ENCODE measurements at places on chromosomes 1 and 21.

DNA sequence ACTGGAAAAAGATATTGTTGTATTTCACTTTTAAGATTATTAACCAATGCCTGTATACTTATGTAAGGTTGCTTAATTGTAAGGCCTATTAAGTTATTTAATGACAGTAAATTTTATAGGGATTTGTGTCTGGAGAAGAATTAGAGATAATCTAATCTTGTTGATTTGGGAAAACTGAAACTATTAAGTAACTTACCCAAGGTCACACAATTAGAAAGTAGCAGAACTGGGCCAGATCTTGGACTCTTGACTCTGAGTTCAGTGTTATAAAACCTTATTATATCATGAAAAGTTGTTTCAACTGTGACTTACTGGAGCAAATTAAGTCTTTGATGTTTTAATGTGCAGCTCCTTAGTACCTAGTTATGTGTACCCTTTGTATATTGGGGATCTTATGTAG lies 38.5 kb downstream of the CAMTA1 start:
- DNase-seq = no peak

DNA sequence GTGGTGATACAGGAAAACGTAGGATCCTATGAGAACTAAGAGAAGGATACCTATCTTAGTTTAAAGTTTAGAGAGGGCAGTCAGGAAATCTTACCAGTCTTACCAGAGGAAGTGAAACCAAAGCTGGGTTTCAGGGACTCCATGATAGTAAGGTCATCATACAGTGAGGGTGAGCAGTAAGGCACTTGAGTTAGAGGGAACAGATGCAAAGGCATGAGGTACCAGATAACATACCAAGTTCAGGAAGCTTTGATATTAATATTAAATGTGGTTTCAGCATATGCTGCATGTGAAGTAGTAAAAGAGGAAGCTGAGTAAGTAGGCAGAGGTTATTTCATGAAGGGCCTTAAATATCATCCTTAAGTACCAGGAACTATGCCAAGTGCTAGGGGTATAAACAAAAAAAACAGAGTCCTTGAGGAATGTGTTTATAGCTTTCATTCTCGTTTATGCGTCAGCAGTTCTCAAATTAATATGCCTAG lies 16.9 kb downstream of the ATG4C start:
- DNase-seq = no peak

GRCh38 chr1:71097428-71097827 lies 16.6 kb upstream of the ZRANB2 start:
- DNase-seq = no peak

GRCh38 chr1:89453123-89453972 lies 71.3 kb upstream of the LRRC8B start:
- no peak for DNase-seq

- DNase-seq = no peak
These were observed at the start of gene AGT for GRCh38 chr1:230713915-230714764. TSS of gene AGT (minus strand) at chr1:230714122. CDS start at chr1:230710823, 3,299 bp downstream.

DNA sequence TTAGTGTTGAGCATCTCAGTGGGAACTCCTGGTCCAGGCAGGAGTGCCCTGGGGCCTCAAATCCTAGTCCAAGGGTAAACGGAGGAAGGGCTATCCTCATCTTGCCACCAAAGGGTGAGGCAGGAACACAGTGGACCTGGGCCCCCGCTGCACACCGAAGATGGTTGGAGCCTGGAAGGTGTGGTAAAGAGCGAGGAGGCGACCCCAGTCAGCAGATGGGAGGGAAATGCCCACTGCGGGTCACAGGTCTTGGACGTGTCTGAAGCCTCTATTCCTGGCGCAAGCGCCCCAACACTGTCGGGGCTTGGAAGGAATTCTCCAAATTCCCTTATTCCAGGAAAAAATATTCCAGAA lies 38.5 kb upstream of the SYNC start:
- DNase-seq = no peak

- no peak for DNase-seq
These were observed 23.8 kb downstream of the FH start for GRCh38 chr1:241495741-241496140.

GRCh38 chr1:29698033-29698432 lies 461.7 kb downstream of the PTPRU start:
- DNase-seq = peak; percentile 80

DNA sequence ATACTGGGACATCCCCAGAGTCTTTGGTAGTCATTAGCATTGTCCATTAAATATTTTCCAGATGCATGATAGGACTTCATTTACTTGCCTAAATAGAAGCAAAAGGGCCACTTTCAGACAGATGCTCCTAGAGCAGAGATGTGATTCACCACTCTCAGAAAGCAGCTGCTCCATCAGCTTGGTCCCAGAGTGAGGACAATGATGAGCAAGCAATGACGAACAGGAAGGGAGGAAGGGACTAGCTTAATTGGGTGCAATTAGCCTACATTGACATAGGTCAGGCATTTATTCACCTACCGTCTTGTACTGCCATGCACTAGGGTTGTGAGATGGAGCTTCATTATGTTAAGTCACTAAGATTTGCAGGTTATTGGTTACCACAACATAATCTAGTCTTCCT lies 85.1 kb upstream of the PLXNA2 start:
- no peak for DNase-seq

DNA sequence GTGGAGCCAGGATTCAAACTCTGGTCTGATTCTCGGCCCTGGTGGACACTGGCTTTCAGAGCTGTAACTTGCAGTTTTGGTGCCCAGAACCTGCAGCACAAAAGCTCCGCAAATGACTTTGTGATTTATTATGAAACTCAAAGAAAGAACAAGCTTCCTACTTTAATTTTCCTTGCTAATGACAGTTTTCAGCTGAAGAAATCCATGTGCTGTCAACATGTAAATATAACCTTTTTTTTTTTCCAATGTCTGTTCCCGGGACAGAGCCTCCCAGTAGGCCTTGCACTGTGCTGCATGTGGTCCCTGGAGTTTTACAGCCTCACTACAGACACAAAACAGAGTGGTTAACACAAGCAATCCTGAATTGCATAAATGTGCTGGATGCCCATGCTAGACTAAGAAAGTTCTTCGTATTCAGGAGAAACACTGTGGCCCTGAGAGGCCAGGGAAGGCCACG lies 62.3 kb upstream of the ANGPTL1 start:
- DNase-seq = no peak

- DNase-seq = no peak
These were observed 213.3 kb upstream of the ZC3H12A start for GRCh38 chr1:37261129-37261528.

DNA sequence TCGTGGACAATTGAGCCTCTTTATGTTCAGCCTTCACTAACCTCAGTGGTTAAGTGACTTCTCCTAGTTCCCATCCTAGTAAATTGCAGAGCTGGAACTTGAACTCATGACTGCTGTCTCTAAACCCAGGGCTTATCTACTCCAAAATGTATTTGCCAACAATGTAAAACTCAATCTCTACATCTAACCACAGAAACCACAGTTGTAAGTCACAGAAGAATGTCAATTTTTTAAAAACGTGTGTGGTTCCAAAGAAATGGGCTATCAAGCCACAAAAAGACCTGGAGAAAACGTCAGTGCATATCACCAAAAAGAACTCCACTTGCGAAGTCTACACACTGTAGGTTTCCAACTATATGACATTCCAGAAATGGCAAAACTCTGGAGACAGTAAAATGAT lies 172.6 kb upstream of the HMCN1 start:
- no peak for DNase-seq

- no peak for DNase-seq
These were observed 63.5 kb downstream of the LRIG2 start for GRCh38 chr1:113136476-113136875.

- peak; percentile 55 for DNase-seq
These were observed 388.7 kb downstream of the USH2A start for GRCh38 chr1:216034506-216034905.

DNA sequence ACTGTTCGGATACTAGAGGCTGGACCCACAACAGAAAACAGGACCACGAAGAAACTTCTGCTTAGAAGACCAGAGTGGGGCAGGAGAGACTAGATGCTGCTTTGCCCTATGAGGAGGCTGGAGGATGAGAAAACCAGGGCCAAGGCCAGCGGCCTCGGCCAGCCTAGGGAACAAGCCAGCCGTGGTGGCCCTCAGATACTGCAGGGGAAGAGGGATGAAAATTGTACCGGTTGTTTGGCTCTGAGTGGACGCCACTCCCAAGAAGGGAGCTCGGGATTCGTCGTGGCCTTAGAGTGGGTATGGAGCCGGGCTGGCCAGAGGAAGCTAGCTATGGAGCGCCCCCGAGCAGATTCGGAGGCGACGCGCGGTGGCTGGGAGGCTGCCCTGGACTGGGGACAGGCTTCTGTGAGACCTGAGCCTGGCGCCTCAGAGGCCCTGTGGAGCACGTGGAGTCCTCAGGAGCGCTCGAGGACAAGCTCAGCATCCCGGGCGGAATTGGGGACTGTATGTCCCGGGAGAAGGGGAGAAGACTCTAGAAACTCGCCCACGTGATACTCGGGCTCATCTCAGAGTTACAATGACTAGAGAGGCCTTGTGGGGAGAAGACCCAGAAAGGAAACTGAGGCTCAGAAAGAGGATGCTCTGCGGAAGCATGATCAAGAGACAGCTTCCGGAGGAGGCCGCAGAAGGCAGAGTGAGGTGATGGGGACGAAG lies 2.8 kb downstream of the PRRX1 start:
- no peak for DNase-seq

GRCh38 chr1:185672719-185673360 lies 61.4 kb upstream of the HMCN1 start:
- no peak for DNase-seq

DNA sequence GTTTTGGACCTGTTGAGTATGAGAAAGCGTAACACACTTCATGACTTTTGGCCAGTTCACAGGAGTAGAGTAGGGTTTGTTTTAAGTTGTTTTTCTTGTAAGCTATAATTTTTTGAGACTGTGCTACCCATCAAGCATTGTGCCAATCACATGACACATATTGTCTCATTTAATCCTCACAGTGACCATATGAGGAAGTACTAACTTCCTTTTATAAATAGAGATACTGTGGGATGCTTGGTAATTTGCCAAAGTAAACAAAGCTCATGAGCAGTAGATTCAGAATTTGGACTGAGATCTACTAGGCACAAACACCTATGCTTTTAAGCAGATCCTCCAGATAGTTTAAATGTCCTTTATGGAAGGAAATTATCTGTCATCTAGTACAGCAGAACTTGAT lies 178.3 kb downstream of the CACNA1E start:
- DNase-seq = no peak

DNA sequence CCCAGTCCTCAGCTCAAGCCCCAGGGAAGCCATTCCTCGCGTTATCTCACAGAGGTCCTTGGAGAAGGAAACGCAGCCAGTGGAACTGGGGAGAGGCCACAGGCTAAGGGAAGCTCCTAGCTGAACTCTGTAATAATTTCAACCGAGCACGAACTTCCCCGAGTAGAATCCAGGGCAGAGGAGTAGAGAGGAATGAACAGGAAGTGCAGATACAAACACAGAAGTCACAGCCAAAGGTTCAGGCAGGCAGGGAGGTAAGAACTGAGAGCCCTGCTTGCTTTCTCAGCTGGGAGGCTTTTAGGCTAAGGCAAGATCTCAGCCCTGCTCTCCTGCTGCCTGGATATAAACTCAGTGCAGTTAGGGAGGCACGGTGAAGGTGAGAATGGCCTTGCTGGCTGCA lies 23.7 kb downstream of the WARS2 start:
- DNase-seq = no peak

- DNase-seq = peak; percentile 74
These were observed 339 bp upstream of the RNPC3 start for GRCh38 chr1:103525114-103525606.

DNA sequence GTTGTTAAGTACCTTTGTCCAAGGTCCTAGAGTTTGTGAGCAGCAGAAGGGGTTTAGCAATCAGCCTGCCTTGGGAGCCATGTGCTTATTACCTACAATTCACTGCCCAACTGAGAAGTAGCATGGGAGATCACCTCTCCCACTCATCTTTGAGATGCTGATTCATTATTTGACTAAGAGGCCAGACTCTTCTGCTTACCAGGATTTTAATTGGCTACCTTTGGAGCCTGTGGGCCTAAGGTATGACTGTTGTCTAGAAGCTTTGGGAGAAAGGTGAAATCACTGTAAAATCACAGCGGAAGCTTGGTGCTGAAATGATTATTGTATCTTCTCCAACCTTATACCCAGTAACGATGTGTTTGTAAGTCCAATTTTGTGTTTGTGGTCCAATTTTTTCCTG lies 213.4 kb downstream of the ST6GALNAC3 start:
- no peak for DNase-seq

- no peak for DNase-seq
These were observed 3.0 kb downstream of the GPN2 start for GRCh38 chr1:26887125-26887524.

DNA sequence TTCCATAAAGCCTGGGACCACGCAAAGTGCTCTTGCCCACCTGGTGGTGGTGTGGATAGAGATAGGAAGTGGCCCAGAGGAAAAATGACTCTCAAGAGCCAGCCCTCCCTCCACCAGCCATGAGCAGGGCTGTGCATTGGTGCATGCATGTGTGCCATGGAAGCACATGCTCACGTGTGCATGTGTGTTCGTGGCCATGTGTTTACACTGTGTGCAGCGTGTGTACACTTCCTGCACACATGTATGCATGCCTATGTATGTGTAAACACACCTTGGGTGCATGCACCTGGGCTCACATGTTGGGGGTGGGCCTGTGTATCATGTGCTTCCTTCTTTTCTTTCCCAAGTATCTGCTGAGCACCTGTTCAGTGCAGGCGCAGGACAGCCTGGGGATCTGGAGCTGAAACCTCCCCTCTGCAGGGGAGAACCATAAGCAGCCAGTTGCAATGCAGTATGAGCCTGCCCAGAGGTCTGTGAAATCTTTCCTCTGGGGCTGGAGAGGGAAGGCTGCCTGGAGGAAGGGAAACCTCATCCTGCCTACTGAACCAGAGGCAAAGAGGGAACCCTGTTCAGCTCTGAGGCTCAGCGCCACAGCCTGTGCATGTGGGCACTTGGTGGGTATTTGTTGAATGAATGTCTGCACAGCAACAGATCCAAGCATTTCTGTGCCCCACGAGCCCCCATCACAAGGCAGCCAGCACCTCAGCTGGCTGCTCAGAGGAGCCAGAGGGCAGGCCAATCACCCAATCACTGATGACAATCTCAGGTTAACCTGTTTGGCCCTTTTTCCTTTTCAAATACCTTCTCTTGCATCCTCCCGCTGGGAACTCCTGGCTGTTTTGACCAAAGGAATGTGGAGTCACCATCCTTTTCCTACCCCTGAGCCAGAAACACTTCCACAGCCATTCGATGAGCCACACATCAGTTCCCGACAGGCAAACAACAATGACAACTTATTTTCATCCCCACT lies 327.0 kb downstream of the NPHP4 start:
- no peak for DNase-seq

GRCh38 chr21:41142051-41142795 lies 25.7 kb upstream of the BACE2 start:
- DNase-seq = peak; percentile 69

DNA sequence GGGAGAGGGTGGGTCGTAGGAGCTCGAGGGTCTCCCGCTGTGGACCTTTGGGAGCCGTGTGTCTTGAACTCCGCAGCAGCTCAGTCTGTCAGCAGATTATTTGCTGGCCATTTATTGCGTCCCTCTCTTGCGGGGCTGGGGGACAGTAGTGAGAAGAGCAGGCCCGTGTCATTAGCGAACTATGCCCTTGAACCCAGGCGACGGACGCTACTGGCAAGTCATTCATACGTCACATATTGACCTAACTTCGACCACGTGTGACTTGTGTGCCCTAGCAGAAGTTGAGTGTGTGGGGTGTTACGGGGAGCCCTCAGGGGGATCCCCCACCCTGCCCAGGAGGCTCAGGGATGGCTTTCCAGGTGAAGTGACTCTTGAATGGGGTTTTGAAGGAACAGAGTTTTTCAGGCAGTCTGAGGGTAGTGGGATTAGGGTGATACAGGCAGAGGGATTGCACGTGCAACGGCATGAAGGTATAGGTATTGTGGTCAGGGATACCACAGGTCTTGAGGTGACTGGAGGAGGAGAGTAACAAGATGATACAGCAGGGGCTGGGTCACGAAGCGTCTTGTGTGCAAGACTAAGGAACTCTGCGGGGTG lies 13.0 kb downstream of the RCC1 start:
- DNase-seq = no peak

Measured in iPS-NIHi11 (cell line).